ENCODE measurements at places on chromosomes 2 and 18.

- DNase-seq, result no peak
These were observed 106.8 kb upstream of the FN1 start for GRCh38 chr2:215542690-215543089.

GRCh38 chr2:121790276-121790956 lies 35.0 kb downstream of the TSN start:
- no peak for DNase-seq

DNA sequence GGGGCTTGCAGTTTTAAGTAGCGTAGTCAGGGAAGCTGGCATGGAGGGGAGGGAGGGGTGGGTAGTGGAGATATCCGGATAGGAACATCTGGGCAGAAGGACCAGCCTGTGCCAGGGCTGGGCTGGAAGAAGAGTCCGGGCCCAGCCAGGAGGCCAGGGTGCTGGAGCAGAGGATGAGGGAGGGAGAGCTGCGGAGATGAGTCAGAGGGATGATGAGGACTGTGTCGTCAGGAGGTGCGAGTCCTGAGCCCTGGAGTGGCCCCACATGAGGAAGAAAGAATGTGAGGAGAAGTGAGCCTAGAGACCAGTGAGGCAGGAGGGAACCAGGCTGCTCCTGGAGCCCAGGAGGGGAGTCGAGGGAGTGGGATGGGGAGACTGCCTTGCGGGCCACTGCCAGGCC lies 82.4 kb downstream of the CTIF start:
- no peak for DNase-seq

DNA sequence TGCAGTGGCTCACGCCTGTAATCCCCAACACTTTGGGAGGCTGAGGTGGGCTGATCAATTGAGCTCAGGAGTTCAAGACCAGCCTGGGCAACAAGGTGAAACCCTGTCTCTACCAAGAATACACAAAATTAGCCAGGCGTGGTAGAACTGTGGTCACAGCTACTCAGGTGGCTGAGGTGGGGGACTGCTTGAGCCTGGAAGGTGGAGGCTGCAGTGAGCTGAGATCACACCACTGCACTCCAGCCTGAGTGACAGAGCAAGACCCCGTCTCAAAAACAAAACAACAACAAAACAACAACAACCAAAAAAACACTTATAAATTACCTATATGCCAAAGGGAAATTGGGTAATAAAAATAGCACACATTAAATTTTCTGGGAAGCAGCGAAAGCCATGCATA lies 141.6 kb downstream of the HDAC4 start:
- DNase-seq, result no peak

- DNase-seq, result no peak
These were observed 141.1 kb downstream of the DOCK10 start for GRCh38 chr2:224901121-224901676.

DNA sequence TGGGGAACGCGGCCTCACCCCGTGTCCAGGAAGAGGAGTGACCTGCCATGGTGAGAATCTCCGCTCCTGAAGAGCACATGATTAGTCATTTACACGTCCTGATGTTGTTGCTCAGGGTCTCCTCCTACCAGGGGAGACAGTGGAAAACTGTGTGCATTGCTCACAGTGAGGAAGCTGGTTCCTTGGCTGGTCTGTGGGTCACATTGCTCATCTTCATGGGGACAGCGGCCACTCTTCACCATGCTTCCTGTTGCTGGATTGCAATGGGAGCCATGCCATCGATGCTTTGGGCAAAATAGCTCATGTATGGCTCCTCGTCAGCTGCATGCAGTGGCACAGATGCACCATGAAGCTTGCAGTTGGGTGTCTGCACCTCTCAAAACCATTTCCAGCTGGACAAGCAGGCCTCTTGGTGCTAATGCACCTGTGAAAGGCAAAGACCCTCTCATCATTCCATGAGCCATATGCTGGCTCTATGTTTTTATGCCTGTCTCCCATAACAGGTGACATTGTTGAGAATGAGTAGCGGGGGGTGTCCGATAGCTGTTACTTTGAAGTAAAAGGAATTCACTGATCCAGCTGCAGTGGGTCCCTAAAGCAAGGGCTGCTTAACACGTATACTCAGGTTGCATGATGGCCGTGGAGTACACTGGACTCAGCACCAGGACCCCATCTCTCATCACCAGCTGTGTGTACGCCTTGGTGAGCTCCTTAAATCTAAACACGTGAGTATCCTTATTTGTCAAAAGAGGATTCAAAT lies 135.0 kb upstream of the ALKAL2 start:
- no peak for DNase-seq

DNA sequence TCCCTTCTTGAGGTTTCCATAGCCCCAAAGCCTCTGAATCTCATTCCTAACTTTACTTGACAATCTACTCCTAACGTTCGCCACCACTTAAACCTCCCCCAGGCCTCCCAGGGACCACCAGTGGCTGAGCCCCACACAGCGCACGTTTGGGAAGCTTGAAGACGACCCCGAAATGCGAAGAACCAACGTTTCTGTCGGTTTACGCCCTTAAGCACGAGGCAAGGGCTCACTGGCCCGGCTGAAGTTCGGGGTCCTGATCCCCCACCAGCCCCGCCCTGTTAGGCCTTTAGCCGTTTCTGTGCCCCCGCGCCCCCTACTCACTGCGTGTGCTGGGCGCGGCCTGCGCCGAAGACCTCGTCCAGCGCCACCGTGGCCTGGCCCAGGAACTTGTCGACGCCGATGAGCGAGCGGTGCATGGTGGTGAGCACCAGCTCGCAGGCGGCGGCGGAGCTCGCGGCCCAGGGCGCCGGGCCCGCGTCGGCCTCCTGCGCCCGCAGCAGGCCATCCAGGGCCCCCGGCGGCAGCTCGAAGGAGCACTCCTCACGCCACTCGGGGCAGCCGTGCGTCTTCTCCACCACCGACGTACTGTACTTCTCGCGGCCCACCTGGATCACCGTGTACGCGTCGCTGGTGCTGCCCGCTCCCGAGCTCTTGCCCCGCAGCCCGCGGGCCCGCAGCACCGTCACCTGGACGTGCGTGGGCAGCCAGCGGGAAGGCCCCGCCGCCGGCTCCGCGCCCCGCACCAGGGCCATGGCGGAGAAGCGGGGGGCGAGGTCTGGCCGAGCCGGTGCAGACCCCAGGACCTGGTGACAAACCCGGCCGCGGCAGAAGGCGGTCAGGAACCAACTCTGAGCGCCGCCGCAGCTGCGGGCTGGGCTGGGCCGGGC lies 479 bp downstream of the RAB11FIP5 start:
- DNase-seq, result no peak

DNA sequence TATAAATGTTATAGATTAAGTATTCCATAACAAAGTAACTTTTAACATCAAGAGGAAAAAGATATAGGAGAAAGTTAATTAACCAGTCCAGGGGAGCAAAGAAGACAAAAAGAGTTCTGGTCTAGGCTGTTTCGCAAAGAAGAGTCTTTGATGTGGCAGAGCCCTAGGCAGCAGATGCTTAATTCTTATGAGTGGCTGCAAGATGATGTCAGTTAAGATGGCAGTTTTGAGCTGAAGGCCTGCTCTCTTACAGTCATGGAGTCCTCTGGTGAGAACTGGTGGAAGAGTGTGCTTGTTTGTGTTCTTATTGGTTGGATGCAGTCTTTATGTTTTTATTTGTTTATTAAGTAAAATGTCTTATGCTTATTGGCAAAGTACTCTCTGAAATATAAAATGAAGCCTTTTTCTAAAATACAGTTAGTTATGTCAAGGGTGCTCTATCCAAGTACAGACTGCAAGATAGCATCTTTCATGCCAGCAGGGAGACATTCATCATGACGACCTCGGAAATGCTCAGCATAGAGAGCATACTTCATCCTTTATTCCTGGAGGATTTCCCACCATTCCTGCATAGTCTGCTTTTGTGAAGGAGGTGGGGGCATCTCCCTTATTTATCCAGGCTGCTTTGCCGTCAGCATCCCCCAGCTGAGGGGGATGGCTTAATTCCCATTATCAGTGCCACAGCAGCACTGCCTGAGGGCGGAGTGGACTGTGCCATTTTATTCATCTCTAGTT lies 38.9 kb upstream of the SERPINE2 start:
- DNase-seq, result no peak

All from activated T-cell treated with anti-CD3 and anti-CD28 coated beads for 4 hours (primary cell).